ENCODE measurements at places on chromosomes 7 and 10.
A peak's percentile ranks its signal among the peaks of the same experiment; 100 is the strongest.

GRCh38 chr7:101882595-101883564 is 65.5 kb downstream of the CUX1 start:
- DNase-seq: peak; percentile 37

DNA sequence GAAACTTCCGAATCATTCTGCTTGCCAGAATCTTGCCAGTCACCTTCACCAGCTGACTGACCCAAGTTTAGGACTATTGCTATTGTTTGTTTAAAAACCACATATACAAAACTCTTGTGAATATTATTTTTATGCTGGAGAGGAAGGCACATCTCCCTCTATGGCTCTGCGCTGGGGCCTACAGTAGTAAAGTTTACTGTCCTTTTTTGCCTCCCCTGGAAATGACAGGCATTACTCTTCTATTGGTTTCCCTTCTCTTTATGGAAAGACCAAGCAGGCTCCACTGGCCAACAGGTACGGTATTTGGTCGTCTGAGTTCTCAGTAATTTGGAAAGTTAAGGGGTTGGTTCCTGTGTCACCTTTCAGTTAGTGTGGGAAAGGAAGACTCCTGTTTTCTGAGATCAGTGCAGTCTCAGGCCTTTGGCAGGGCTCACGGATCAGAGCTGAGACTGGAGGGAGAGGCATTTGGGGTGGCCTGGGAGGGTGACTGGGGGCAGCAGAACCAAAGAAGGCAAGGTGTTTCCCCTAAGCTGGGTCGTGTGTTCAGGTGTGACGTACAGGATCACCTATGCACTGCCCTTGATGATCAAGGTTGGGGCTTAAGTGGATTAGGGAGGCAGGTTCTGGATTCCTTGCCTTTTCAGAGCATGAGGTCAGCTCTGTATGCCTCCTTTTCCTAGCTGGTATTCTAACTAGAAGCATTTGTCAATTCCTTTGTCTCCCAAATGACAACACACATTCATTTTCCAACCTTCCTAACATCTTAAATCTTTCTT is 16.0 kb upstream of the KIF5B start:
- DNase-seq: no peak

DNA sequence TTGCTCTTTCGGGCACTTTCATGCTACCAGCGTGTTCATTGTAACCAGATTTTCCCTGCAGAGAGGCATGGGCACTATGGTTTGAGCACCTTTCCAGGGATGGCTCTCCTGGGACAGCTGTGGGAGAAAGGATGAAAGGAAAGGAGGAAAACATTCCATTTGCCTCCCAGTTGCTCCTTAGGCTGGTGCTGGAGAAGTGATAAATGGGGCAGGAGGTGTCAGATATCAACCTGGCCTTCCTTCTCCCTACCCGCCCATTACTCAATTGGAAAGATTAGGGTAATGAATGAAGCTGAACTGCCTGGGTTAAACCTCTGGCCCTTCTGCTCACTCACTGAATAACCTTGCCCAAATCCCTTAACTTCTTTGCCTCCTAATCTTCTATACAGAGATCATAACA is 228.4 kb downstream of the PLXNA4 start:
- no peak for DNase-seq

DNA sequence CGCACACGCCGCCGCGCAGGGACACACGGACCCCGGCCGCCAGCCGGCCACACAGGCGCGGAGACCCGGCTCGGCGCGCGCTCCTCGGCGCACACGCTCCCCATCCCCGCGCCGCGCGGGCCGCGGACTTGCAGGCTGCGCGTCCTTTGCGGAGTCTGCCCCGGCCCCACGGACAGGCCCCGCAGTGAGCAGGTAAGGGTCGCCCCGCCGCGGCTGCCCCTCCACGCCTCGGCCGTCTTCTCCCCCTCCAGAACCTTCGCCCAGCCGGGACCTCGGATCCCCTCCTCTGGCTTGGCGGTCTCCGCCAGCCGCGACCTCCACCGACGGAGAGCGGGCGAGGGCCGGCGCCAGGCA is 356 bp downstream of the ADCYAP1R1 start:
- peak; percentile 64 for DNase-seq

DNA sequence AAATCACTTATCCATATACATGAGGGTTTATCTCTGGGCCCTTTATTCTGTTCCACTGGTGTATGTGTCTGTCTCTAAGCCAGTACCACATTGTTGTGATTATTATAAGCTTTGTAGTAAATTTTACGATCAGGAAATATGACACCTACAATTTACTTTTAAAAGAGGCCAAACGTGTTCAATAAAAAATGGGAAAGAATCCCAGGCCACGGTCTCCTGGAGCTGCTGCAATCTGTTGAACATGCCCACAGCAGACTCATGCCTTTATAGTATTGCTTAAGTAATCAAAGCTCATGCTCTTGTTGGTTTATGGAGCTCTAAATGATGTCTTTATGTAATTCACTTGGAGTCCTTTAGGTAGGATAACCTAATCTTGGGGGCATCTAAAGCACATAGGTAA is 273.0 kb downstream of the ZMYND11 start:
- DNase-seq: no peak

DNA sequence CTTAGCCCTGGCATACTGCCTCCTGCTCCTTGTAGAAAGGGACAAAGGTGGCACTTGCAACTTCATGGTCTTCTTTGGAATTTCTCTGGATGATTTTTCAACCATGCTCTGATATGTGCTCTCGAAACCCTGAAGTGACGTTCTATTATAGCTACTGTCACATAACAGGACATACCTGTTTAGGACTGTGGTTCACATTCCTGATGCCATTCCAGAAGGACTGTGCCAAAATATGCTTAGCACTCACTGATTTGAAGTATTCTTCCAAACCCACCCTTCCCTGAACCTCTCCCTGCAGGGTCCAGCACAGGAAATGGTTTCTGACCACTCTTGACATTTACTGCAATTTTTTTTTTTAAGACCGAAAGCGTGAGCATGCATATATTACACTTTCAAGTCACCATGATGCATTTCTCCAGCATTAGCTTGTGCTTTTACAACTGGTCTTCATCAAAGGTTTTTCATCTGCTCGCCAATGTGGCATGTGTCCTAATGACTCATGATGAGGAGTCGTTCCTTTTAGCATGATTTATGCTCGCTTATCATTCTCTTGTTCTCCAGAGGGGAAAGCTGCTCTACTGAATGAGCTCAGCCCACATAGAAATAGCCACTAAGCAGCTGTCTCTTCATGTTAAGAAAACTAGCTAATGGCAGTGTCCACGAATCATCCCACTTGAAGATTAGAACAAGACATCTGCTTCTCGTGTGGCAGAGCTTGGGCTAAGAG is 135.2 kb downstream of the ADAM12 start:
- DNase-seq: no peak

DNA sequence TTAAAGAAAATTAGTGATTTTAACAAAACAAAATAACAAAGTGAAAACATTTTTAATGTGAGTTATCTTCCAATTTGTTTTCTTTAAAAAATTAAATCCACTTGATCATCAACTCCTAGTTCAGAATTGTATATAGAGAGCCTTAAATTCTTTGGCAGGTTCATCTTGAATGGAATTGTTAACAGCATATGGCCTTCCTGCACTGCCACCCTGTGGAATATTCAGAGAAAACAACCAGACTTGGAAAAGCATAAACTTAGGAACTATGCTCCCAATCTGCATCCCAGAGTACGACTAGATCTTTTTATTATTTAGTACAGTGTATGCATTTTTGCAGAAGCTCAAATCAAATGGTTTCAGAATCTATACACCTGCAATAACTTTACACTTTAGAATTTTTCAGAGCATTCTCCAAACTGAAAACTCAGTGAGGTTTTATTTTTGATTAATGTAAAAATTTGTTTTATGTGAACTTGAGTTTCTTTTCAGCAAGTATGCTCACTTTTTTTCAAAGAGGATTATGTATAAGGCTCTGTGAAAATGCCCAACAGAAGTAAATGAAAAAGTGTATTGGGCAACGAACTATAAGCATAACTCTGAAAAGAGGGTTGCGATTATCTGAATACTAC is 44.9 kb upstream of the ANK3 start:
- no peak for DNase-seq

DNA sequence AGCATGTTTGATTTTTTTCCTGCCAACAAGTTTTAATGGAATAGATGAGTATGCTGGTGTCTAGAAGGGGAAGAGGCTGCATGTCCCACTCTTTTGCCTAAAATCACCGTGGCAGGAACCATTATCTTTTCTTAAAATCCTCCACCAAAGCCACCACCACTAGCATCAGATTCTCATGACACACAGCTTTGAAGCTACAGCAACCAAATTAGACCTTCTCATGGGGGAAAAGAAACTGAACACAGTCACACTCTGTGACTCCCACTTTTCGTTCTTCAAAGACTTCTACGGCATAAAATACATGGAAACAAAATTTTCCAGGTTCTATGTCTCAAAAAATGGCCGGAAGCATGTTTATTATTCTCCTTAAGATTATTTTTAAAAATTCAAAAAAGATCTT is 81.8 kb downstream of the SGMS1 start:
- no peak for DNase-seq

DNA sequence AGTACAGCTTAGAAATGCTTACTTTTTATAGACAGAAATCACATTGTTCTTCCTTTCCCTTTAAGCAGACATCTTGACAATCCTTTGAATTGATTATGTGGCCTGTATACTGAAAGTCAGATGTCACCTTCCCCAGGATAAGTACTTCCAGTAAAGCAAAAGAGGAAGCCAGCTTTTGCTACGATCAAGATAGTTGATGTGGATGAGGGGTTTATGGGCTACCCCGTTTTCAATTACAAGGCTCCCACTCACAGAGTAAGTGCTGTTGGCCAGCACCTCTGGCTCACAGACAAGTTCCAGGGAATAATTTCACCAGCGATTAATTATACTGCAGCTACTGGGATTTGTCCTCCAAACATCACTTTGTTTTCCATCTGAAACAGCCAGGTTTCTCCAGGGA is 95.1 kb upstream of the SAMD8 start:
- no peak for DNase-seq

GRCh38 chr7:117717357-117717756 is 155.9 kb downstream of the CTTNBP2 start:
- no peak for DNase-seq

- DNase-seq: no peak
Measured at GRCh38 chr7:95758187-95758586, 14.2 kb upstream of the DYNC1I1 start.

GRCh38 chr10:14601872-14602725 is 172.6 kb downstream of the FAM107B start:
- DNase-seq: no peak

DNA sequence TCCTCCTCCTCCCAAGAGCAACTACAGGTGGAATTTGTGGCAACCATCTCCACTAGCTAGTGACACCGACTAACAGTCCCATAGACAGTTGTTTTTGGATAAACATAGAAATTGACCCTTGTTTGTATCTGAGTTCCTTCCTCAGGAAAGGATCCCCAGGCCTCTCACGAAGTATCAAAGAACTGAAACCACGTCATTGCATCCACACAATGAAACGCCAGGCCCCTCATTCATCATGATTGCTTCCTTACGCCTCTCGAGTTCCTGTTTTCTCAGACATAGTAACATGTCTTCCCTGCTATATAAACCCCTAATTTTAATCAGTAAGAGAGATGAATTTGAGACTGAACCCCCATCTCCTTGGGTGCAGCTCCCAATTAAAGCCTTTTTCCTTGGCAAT is 18.1 kb downstream of the SLC35G1 start:
- no peak for DNase-seq

DNA sequence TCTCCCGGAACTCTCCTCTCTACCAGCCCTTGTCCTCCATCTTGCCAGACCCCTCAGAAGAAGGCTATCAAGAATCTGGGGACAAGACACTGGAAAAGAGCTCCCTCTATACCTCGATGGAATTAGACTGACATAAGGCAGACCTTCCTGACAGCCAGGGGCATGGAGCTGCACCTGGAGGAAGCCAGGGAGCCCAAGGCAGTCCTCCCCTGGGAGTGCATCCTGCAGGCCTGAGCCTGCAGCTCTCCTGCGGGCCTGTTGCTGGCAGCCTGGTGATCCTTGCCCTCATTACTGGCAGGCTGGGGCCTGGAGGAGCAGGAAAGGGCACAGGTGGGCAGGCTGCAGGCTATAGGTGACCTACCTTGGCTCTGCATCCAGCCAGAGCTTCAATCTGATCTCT is 323.4 kb downstream of the GRID1 start:
- no peak for DNase-seq

- no peak for DNase-seq
Measured at GRCh38 chr7:5225616-5226290, 35.7 kb downstream of the WIPI2 start.

- no peak for DNase-seq
Measured at GRCh38 chr7:92840316-92840715, 3.9 kb upstream of the CDK6 start.

DNA sequence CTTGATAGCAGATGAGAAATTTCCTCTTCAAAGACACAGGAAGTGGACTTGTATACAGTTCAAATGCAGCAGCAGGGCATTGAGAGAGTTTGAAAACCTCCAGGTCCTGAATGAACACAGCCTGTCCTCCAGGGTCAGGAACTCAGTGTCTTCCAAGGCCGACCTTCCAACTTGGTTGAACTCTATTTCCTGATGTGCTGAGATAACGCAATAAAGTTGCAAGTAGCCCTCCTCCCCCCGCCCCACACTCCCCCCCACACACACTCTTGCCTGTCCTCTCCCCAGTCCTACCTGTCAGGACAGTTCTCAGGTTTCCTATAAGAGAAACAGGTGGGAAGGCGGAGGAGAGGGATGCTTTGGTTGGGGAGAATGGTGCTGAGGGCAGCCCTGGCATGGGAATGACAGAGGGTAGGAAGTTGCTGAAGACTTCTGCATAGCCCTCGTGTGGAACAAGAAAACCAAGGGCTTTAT is 90.0 kb downstream of the CCDC71L start:
- no peak for DNase-seq

GRCh38 chr7:21172800-21173199 is 255.1 kb upstream of the SP4 start:
- no peak for DNase-seq

GRCh38 chr10:1036341-1036791 is 10.7 kb upstream of the IDI2 start:
- DNase-seq: no peak

DNA sequence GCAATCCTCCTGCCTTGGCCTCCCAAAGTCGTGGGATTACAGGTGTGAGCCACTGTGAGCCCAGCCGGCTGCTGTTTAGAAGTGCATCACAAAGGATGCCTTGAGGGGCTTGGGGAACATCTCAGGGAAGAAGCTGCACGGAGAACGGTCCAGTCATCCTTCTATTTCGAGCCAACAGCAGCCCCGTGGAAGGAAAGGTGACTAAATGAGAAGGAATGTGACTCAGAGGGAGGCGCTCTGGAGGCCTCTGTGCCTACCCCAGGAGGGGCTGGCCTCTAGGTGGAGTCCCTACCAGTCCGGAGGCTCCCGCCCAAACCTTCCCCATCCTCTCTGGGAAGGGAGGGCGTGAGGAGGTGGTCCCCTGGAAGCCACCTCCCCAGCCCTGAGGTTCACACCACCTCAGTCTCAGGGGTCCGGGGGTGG is 76.2 kb downstream of the CTBP2 start:
- DNase-seq: no peak

GRCh38 chr7:56051053-56051338 is 248 bp downstream of the PSPH start:
- no peak for DNase-seq
